ENCODE measurements at places on chromosomes 16 and 17. TPM values are rescaled to one million over a fixed set of nuclear protein-coding genes. Genes with fewer than 3 reads are reported as not detected.

The C17orf113 gene
- total RNA-seq, result 0.04 TPM

The CFDP1 gene
- 38.5 TPM for total RNA-seq

The TBC1D26 gene
- 0.08 TPM for total RNA-seq

The TEKT3 gene
- total RNA-seq, result not detected

The TBC1D28 gene
- not detected for total RNA-seq

The ENPP7 gene
- total RNA-seq, result not detected

The FOXL1 gene
- not detected for total RNA-seq

The CTF1 gene
- 0.13 TPM for total RNA-seq

The CD68 gene
- total RNA-seq, result 7.4 TPM

The DNASE1L2 gene
- total RNA-seq, result 1.3 TPM

The CDH13 gene
- not detected for total RNA-seq

The WFDC1 gene
- not detected for total RNA-seq

The UTS2R gene
- not detected for total RNA-seq

The INCA1 gene
- 0.30 TPM for total RNA-seq

The KRTAP4-3 gene
- not detected for total RNA-seq

The RPA1 gene
- 191 TPM for total RNA-seq

The MIEF2 gene
- 4.4 TPM for total RNA-seq

The CLEC18A gene
- total RNA-seq, result not detected

The PRAC2 gene
- not detected for total RNA-seq

The SIRT7 gene
- 39.7 TPM for total RNA-seq

The C16orf96 gene
- total RNA-seq, result 0.08 TPM

The NGFR gene
- not detected for total RNA-seq

The UQCRC2 gene
- 237 TPM for total RNA-seq

The RHBDL1 gene
- total RNA-seq, result 0.48 TPM

The PIGS gene
- 50.0 TPM for total RNA-seq

The MYH2 gene
- not detected for total RNA-seq

The TP53TG3D gene
- 0.17 TPM for total RNA-seq

The TBC1D3I gene
- 0.44 TPM for total RNA-seq

The MPO gene
- not detected for total RNA-seq

The PPY gene
- total RNA-seq, result not detected

The SLC35B1 gene
- 74.7 TPM for total RNA-seq

The TLK2 gene
- total RNA-seq, result 34.9 TPM

The TEKT5 gene
- not detected for total RNA-seq

The ASPA gene
- not detected for total RNA-seq

The CFAP52 gene
- total RNA-seq, result not detected

The TMEM204 gene
- 22.8 TPM for total RNA-seq

Measured in activated CD8-positive, alpha-beta memory T cell treated with anti-CD3 and anti-CD28 coated beads for 36 hours (primary cell).